ENCODE measurements at places on chromosomes 5 and 9. TPM values are rescaled to one million over a fixed set of nuclear protein-coding genes. Genes with fewer than 3 reads are reported as not detected.

The ELAVL2 gene
- not detected for total RNA-seq

The HSD17B3 gene
- 0.31 TPM for total RNA-seq

The TMEM174 gene
- total RNA-seq: not detected

The SV2C gene
- not detected for total RNA-seq

The KCNN2 gene
- total RNA-seq: 0.15 TPM

The SLC38A9 gene
- 20.7 TPM for total RNA-seq

The MRRF gene
- 71.1 TPM for total RNA-seq

The CNOT8 gene
- total RNA-seq: 38.8 TPM

The FAM120AOS gene
- total RNA-seq: 51.4 TPM

The PPP2R2B gene
- total RNA-seq: not detected

The FYB1 gene
- 17.1 TPM for total RNA-seq

The ORM2 gene
- not detected for total RNA-seq
